ENCODE measurements at places on chromosomes 4 and X. TPM values are rescaled to one million over a fixed set of nuclear protein-coding genes. Genes with fewer than 3 reads are reported as not detected.

GRCh38 chrX:23952984-23953907 lies 45.4 kb downstream of the CXorf58 start:
- DNase-seq: no peak

The TLL1 gene
- total RNA-seq: 2.5 TPM

GRCh38 chr4:149709640-149710039 lies 106.0 kb downstream of the IQCM start:
- DNase-seq: no peak

GRCh38 chrX:29145316-29145715 lies 558.1 kb downstream of the IL1RAPL1 start:
- DNase-seq: no peak

The FAM47E gene
- total RNA-seq: 9.8 TPM

Measured in mucosa of descending colon (tissue), 3 donors.